IMR-90 (cell line): ENCODE measurements at places on chromosomes 11 and 22. TPM values are rescaled to one million over a fixed set of nuclear protein-coding genes. Genes with fewer than 3 reads are reported as not detected.

DNA sequence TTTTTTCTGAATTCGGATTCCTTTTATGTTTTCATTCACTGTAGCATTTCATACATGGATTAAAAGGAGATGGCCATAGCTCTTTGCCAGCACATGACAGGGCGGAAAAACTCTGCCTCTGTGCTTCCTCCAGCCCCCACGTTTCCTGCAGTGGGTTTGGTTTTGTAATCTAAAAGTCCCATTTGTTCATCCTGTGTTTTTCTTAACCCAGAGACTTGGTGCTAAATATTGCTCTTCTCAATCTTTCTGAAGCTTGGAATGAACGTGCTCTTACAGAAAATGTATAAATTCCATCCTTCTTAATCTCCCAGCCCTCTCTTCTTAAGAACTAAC, 89.9 kb downstream of the PPP6R3 start:
- DNase-seq = peak; percentile 21

GRCh38 chr11:85355921-85356320, 271.2 kb downstream of the DLG2 start:
- DNase-seq = no peak

- no peak for DNase-seq
Measured at GRCh38 chr11:122920579-122920978, 38.0 kb downstream of the JHY start.

Gene OR2D2
- total RNA-seq = 0.28 and 0.36 TPM in 2 replicates

Gene C1QTNF4
- total RNA-seq = under 0.01 TPM in 1 of 2 replicates, not detected in the other

Gene KRTAP5-11
- total RNA-seq = not detected in 2 replicates
